ENCODE measurements at places on chromosomes 11 and 22. TPM values are rescaled to one million over a fixed set of nuclear protein-coding genes. Genes with fewer than 3 reads are reported as not detected.

C22orf15 gene
- total RNA-seq: not detected

ZNF195 gene
- 35.1 TPM for total RNA-seq

OR5J2 gene
- not detected for total RNA-seq

ARHGEF17 gene
- total RNA-seq: 44.9 TPM

IGSF9B gene
- 5.6 TPM for total RNA-seq

OSBP2 gene
- 4.5 TPM for total RNA-seq

MRPL48 gene
- 21.1 TPM for total RNA-seq

IGLL1 gene
- total RNA-seq: not detected

CASP12 gene
- 1.9 TPM for total RNA-seq

PPP6R2 gene
- 89.4 TPM for total RNA-seq

KRTAP5-10 gene
- total RNA-seq: 1.8 TPM

FAM227A gene
- 0.79 TPM for total RNA-seq

SMIM35 gene
- not detected for total RNA-seq

MYOD1 gene
- total RNA-seq: not detected

MPPED2 gene
- not detected for total RNA-seq

TSPAN32 gene
- total RNA-seq: 0.96 TPM
